Panc1 (cell line): ENCODE measurements at places on chromosomes 2 and 18.
A peak's percentile ranks its signal among the peaks of the same experiment; 100 is the strongest.

DNA sequence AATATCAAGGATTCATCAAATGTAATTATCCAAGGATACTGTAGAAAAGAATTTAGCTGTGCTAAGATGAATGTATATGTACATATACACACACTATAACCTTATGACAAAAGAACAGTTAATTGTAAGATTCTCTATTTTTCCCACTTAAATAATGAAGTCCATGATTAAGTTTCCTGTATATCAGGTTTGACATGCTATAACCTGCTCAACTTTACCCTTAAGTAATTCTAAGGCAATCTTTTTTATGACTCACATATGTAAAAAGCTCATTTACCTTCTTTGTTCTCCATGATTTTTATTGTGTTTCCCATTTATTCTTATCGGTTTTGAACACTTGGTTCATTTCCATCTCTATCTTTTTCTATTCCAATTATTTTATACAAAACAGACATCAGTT is 1213.1 kb upstream of the SLC39A10 start:
- H3K4me1 ChIP-seq: no peaks in the 10 kb centered on the region
- no peak overlapping the region for H3K4me3 ChIP-seq
- no peaks in the 10 kb centered on the region for H3K27me3 ChIP-seq
- no peaks in the 10 kb centered on the region for H3K36me3 ChIP-seq

GRCh38 chr2:37630301-37630700 is 41.1 kb downstream of the CDC42EP3 start:
- H3K4me3 ChIP-seq: no peak overlapping the region
- H3K4me1 ChIP-seq: no peaks in the 10 kb centered on the region
- H3K27ac ChIP-seq: no peak overlapping the region
- H3K36me3 ChIP-seq: no peaks in the 10 kb centered on the region
- no peaks in the 10 kb centered on the region; the same call in 1 of the 2 replicates for H3K27me3 ChIP-seq
- DNase-seq: no peak

DNA sequence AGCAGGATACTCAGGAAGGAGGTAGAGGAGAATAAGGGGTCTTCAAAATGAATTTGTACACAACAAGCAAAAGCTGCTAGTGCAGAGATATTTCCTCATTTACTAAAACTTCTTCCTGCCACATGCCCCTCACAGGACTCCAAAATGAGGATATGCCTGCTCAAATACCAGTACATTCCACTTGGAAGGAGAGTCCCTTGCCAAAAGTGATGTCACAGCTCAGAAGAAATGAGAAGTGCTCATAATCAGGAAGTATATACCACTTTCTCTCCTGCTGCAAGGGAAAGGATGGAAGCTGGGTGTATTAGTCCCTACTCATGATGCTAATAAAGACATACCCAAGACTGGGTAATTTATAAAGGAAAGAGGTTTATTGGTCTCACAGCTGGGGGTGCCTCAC is 87.7 kb upstream of the FSHR start:
- H3K27me3 ChIP-seq: no peaks in the 10 kb centered on the region
- H3K27ac ChIP-seq: no peak overlapping the region
- H3K36me3 ChIP-seq: no peaks in the 10 kb centered on the region
- no peaks in the 10 kb centered on the region for H3K4me1 ChIP-seq
- H3K4me3 ChIP-seq: no peak overlapping the region

DNA sequence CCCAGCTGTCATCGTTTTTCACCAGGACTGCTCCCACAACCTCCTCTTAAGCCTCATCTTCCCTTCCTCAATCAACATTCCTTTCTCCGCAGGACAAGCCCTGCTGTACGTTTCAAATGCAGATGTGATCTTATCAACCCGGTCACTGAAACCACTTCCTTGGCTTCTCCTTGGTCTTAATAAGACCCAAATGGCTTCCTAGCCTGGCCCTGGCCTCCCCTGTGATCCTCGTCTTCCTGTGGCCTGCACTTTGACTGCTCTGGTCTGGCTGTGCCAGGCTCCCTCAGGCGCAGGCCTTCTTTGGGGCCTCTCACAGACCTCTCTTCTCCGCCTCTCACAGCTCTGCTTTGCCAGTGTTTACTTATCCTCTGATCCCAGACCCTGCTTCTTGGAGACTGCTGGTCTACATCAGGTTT is 4.7 kb upstream of the ADNP2 start:
- H3K36me3 ChIP-seq: no peaks in the 10 kb centered on the region
- no peaks in the 10 kb centered on the region for H3K4me1 ChIP-seq
- H3K27me3 ChIP-seq: no peaks in the 10 kb centered on the region
- H3K27ac ChIP-seq: no peak overlapping the region
- no peak overlapping the region for H3K4me3 ChIP-seq

- H3K4me3 ChIP-seq: no peak overlapping the region
- no peaks in the 10 kb centered on the region; the same call in none of the 2 replicates for H3K4me1 ChIP-seq
- DNase-seq: no peak
- no peaks in the 10 kb centered on the region for H3K36me3 ChIP-seq
Measured at GRCh38 chr18:49008716-49009115, 58.0 kb upstream of the SMAD7 start.

DNA sequence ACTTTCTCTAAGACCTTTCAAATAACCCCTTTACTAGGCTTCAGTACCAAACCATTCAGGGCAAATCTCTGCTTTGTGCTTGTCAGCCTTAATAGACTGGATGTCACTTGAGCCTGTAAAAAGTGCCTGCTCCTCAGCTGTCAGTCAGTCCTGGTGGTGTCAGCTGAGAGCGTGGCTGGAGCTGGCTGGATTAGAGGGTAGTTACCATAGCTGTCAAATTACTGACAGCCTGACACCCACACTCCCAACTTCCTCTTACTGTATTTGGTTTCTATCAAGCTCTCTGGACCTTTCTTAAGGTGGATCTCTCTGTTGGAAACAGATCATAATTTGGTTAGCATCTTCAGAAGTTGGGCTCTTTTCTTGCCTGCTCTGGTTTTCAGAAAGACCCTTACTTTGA is 371.4 kb upstream of the ATP5MC3 start:
- no peaks in the 10 kb centered on the region for H3K27me3 ChIP-seq
- no peaks in the 10 kb centered on the region for H3K36me3 ChIP-seq
- H3K4me3 ChIP-seq: no peak overlapping the region

GRCh38 chr2:197450465-197450864 is 2.9 kb upstream of the COQ10B start:
- peak overlapping the region; percentile 57 for H3K27ac ChIP-seq
- H3K36me3 ChIP-seq: no peaks in the 10 kb centered on the region; the same call in 1 of the 2 replicates
- DNase-seq: no peak
- peaks cover 6% of the 10 kb centered on the region for H3K4me1 ChIP-seq

- no peaks in the 10 kb centered on the region for H3K27me3 ChIP-seq
- H3K36me3 ChIP-seq: no peaks in the 10 kb centered on the region
- DNase-seq: no peak
- no peak overlapping the region for H3K4me3 ChIP-seq
- H3K27ac ChIP-seq: no peak overlapping the region
- H3K4me1 ChIP-seq: no peaks in the 10 kb centered on the region
Measured at GRCh38 chr2:145724311-145724898, 1204.5 kb upstream of the ZEB2 start.

GRCh38 chr2:29729401-29729800 is 192.0 kb downstream of the ALK start:
- H3K4me1 ChIP-seq: no peaks in the 10 kb centered on the region
- no peak overlapping the region for H3K27ac ChIP-seq
- H3K4me3 ChIP-seq: no peak overlapping the region

- no peak overlapping the region for H3K27ac ChIP-seq
- no peaks in the 10 kb centered on the region for H3K36me3 ChIP-seq
- H3K4me1 ChIP-seq: no peaks in the 10 kb centered on the region
- H3K4me3 ChIP-seq: no peak overlapping the region
- H3K27me3 ChIP-seq: no peaks in the 10 kb centered on the region
Measured at GRCh38 chr2:207103132-207103531, 62.6 kb downstream of the KLF7 start.

DNA sequence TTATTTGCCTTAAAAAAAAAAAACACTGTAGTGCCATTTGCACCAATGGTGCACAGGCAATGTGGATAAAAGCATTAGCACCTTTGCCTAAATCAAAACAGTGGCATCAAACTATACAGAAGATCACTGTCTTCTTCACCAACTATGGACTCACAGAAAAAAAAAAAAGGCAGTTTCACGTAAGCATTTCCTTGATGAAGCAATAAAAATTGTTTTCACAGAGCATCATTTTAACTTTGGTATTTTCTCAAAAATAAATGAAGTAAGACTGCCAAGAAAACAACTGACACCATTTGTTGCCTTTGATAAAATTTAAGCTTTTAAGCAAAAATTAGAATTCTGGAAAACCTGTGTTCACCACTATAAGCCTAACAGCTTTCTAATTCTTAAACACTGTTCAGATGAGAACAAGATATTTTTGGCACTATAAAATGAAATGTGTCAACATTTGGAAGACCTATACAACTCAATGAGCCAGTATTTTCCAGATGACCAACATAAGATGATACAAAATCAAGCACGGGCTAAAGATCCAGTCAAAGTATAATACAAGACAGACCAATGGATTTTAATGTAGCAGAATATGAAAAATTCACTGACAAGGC is 21.1 kb downstream of the METTL8 start:
- no peak for DNase-seq
- no peaks in the 10 kb centered on the region for H3K27me3 ChIP-seq
- H3K27ac ChIP-seq: no peak overlapping the region
- H3K4me3 ChIP-seq: no peak overlapping the region
- H3K36me3 ChIP-seq: no peaks in the 10 kb centered on the region

DNA sequence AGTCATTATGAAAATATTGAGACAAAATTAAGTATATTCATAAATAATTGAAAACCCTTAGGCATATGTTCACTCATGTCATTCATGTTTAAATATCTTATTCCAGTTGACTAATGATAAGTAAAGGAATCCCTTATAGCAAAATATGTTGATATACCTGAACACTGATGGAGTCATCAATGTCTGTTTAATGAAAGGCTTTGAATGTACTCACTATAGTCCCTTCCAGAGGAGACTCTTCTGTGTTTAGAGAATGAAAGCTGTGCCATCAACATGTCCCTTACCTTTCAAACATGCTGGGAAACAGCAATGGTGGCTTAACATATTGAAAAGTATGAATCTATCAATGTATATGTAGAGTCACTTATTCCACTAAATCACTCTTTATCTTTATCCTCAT is 242.9 kb downstream of the KCNJ3 start:
- DNase-seq: no peak
- no peaks in the 10 kb centered on the region for H3K27me3 ChIP-seq
- H3K27ac ChIP-seq: no peak overlapping the region
- H3K36me3 ChIP-seq: no peaks in the 10 kb centered on the region; the same call in 1 of the 2 replicates

GRCh38 chr2:121368836-121369235 is 83.8 kb upstream of the TFCP2L1 start:
- H3K36me3 ChIP-seq: no peaks in the 10 kb centered on the region
- no peaks in the 10 kb centered on the region for H3K27me3 ChIP-seq
- H3K4me1 ChIP-seq: peaks cover 17% of the 10 kb centered on the region; the same call in 1 of the 2 replicates
- no peak overlapping the region for H3K4me3 ChIP-seq
- no peak overlapping the region for H3K27ac ChIP-seq
- no peak for DNase-seq

- H3K4me3 ChIP-seq: no peak overlapping the region
- H3K27me3 ChIP-seq: no peaks in the 10 kb centered on the region
- no peak overlapping the region for H3K27ac ChIP-seq
- no peak for DNase-seq
Measured at GRCh38 chr2:220182790-220183189, 555.4 kb downstream of the SLC4A3 start.

DNA sequence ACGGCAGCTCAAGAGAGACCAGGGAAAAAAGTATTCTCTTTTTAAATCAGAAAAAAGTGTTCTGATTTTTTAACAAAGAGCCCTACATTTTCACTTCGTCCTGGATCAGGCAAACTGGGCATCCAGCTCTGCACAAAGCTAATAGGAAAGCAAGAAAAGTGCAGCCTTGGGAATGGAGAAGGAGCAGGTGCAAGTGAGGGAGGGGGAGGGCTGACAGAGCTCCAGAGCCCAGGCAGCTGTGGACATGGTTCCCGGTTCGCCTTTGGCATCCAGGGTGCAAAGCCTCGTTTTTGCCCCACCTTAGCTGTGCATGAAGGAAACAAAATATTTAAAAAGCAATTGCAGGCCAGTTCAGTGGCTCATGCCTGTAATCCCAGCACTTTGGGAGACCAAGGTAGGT is 82.2 kb downstream of the FAM124B start:
- peaks cover 10% of the 10 kb centered on the region for H3K27me3 ChIP-seq
- no peak overlapping the region for H3K27ac ChIP-seq
- no peak overlapping the region for H3K4me3 ChIP-seq
- DNase-seq: no peak
- no peaks in the 10 kb centered on the region for H3K36me3 ChIP-seq
- H3K4me1 ChIP-seq: no peaks in the 10 kb centered on the region

- peak overlapping the region; percentile 12 for H3K4me3 ChIP-seq
- H3K4me1 ChIP-seq: peaks cover 98% of the 10 kb centered on the region
- no peak for DNase-seq
- H3K36me3 ChIP-seq: peaks cover 2% of the 10 kb centered on the region; the same call in 1 of the 2 replicates
- H3K27ac ChIP-seq: peak overlapping the region; percentile 98
Measured at GRCh38 chr2:36371070-36371874, 15.7 kb downstream of the CRIM1 start.

DNA sequence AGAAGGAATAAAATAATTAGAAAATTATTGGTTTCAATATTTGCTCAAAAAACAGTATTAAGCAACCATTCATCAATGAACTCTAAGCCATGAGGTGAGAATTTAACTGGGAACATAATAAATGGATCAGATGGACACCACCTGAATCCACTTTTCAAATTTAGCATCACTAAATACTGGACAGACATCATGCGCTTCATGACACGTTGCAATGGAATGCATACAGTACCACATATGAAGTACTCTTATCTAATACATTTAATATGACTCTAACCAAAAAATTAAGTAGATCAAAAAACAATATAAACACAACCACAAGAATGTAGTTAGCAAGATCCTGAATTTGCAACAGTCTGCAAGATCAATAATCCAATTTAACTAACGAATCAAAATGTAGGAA is 76.6 kb downstream of the COBLL1 start:
- no peak overlapping the region for H3K4me3 ChIP-seq
- no peaks in the 10 kb centered on the region for H3K27me3 ChIP-seq
- no peaks in the 10 kb centered on the region for H3K36me3 ChIP-seq
- H3K4me1 ChIP-seq: no peaks in the 10 kb centered on the region
- DNase-seq: no peak

DNA sequence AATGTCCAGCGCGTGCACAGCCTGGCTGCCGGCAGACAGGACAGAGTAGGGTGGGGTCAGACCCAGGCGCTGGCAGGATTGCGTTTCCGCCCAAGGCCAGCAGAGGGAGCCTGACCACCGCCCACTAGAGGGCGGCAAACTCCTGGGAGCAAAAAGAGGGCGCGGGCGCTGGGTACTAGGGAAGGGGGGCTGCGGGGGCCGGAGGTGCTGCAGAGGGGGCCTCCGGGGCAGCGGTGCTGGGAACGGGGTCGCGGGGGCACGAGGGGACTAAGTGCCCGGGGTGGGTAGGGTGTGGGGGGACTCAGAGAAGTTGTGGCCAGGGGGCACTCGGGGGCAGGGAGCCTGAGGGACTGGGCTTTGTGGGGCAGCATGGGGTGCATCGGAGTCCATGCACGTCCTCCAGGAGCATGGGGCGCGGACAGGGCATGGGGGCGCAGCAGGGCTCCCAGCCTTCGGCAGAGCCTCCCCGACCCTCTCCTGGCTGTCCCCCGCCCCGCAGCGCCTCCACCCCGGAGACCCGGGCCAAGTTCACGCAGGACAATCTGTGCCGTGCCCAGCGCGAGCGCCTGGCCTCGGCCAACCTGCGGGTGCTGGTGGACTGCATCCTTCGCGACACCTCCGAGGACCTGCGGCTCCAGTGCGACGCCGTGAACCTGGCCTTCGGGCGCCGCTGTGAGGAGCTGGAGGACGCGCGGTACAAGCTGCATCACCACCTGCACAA is 3.2 kb downstream of the TEKT4 start:
- H3K27me3 ChIP-seq: no peaks in the 10 kb centered on the region
- H3K4me3 ChIP-seq: no peak overlapping the region
